Fibroblast of villous mesenchyme (primary cell): ENCODE measurements at places on chromosomes 5 and 9.

DNA sequence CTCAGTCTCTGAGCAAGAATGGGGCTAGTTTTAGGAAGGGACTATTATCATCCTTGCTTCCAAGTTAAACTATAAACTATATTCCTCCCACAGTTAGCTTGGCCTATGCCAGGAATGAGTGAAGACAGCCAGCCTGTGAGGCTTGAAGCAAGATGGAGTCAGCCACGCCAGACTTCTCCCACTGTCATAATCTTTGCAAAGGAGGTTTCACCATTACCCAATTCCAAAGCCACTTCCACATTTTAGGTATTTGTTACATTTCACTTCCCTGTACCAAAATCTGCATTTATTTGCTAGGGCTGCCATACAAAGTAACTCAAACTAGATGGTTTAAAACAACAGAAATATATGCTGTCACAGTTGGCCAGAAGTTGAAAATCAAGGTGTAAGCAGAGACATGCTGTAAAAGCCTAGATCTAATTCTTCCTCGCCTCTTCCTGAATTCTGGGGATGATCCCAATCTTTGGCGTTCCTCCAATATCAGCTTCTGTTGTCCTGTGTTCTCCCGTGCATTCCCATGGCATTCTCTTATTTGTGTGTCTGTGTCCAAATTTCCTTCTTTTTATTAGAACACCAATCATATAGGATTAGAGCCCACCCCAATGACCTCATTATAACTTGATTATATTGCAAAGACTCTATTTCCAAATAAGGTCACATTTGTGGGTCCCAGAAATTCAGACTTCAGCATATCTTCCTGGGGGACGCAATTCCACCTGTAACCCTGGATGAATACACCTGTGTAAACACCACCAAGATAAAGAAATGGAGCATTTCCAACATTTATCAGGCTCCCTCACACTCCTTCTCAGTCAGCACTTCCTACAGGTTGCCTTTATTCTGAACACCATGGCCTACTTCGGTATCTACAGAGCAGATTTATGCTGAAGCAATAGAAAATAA lies 126.8 kb downstream of the GCNT1 start:
- DNase-seq: no peak

DNA sequence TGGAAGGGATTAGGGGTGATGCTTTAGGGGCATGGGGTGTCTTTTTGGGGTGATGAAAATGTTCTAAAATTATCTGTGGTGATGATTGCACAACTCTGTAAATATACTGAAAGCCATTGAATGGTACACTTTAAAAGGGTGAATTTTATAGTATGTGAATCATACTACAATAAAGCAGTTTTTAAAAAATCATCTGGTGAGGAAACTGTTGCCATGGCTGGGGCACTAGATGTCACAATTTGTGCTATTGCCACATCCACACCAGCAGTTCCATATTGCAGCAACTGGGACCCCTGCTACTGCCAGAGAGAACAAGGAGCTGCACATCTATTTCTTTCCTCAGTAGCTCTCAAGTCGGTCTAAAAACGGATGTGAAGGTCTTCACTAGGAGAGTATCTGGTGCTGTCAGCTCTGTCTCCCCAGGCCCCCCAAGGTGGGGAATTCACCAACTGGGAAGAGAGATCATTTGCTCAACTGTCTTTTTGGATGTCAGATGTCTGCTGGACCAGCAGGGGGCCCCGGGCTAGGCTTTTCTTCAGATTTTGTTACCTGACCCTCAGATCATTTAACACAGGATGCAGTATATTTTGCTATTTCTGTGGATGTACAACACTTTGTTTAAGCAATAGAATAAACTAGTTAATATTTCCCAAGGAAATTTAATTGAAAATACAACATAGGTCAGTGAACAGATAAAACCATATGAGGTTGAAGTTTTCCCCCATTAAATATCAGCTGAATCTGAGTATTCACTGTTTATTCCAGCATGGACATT lies 13.2 kb downstream of the CMYA5 start:
- DNase-seq: peak; percentile 47

DNA sequence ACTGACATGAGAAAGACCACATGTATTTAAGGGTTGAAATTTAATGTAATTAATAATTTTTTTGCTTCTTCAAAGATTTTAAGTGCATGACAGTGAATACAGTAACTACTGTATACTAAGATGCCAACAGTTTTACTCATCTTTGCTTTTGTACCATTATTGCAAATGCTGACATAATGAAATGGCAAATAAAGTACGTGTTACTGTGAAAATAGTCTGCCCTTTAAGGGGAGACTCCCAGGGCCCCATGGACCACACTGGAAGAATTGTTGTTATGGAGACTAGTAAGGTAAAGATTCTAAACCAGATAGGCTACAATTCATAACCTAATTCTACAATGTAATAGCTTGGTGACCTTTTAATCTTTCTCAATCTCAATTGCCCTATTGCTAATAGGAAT lies 84.7 kb downstream of the NR3C1 start:
- no peak for DNase-seq

GRCh38 chr5:83472508-83473345 lies 1.2 kb downstream of the VCAN start:
- DNase-seq: peak; percentile 36

GRCh38 chr9:117073539-117074341 lies 341.1 kb downstream of the ASTN2 start:
- no peak for DNase-seq
